ENCODE measurements at places on chromosomes 13 and 19. TPM values are rescaled to one million over a fixed set of nuclear protein-coding genes. Genes with fewer than 3 reads are reported as not detected.

GRCh38 chr19:54186351-54186750, 3.0 kb downstream of the MBOAT7 start:
- no peak for DNase-seq

DNA sequence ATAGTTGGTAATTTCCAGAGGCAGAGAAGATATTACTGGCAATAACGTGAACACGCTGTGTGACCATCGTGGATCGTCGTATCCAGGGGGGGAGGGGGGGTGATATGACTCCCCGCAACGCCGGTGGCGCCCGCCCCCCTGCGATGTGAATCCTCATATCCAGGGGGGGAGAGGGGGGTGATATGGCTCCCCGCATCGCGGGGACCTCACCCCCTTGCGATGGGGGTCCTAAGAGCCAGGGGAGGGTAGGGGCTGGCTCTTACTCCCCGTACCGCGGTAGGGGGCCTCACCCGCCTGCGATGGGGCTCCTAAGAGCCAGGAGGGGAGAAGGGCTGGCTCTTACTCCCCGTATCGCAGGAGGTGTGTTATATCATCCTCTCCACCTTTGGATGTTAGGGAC, 31.3 kb upstream of the RGCC start:
- no peak for DNase-seq

DNA sequence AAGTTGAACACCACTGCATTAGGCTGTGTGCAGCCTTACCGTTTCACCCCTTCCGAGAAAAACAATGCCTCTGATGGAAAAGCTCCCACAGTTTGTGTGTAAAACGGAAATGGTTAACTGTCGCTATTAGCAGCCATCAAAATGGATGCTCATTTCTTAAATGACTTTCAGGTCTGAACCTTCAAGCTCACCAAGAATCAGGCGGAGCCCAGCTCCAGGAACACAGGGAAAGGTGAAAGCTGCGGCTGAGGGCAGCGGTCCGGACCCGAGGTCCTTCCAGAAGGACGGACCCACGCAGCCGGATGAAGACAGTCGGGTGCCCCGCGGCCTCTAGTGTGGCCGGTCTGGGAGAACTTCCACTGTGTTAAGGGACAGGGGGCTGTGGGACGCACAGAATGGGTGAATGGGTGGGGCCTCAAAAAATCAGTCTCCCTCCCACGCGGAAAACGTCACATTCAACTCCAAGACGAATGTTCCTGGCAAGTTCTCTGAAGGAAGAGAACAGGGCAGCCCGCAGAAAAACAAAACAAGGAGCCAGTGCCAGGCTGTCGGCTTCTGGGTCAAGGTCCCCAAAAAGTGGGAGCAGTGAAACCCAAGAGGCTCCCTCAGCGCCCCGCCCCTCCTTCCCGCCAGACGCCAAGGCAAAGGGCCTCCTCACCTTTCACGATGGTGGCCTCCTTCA, 4.9 kb downstream of the IRS2 start:
- no peak for DNase-seq

The FSD1 gene
- 3.1 TPM for polyA plus RNA-seq

DNA sequence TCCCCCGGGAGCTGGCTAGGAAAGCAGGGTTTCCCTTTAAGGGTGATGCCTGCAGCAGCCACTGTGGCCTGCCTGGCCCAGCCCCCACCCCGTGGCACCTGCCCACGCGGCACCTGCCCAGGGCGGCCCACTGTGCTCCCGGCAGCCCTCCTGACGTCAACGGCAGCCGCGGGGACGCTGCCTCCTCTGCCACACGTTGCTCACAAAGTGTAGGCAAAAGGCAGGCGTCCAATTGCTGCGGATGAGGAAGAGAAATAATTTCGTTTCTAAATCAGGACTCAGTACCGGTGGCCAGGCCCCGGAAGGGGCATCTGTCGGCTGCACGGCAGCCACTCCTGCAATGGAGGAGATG, 122.3 kb downstream of the URI1 start:
- no peak for DNase-seq

GRCh38 chr13:40231311-40231710, 435.1 kb downstream of the FOXO1 start:
- no peak for DNase-seq
